ENCODE measurements at places on chromosomes 5 and 9.

DNA sequence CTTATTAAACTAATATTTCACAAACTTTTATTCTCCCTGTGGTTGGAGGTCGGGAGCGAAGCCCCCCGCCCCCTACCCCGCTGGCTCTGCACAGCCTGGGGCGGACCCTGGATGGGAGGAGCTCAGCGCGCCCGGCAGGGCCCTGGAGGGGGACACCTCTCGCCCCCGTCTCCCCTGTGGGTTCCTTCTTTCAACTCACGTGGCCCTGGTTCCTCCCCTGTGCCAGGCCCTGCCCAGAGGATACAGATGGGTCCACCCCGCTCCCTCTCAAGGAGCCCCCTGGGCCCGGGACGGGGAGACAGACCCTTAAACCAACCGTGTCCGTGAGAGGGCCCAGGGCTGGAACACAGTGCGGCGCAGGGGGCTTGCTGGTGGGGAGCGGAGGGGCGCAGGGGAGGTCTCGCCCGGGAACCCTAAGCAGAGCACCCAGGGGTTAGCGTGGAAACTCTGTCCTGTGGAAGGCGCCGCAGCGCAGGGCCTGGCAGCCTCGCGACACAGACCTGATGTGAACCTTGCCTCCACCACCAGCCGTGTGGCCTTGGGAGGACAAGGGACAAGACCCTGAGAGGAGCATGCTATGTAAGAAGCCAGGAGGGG, 103.7 kb upstream of the MVB12B start:
- DNase-seq = no peak

- no peak for DNase-seq
These were observed 56.6 kb downstream of the NDUFS4 start for GRCh38 chr5:53616939-53617549.

- DNase-seq = peak; percentile 42
These were observed 904 bp downstream of the RPL12 start for GRCh38 chr9:127450243-127450760.

- no peak for DNase-seq
These were observed 71.1 kb upstream of the NFIL3 start for GRCh38 chr9:91494751-91495150.

DNA sequence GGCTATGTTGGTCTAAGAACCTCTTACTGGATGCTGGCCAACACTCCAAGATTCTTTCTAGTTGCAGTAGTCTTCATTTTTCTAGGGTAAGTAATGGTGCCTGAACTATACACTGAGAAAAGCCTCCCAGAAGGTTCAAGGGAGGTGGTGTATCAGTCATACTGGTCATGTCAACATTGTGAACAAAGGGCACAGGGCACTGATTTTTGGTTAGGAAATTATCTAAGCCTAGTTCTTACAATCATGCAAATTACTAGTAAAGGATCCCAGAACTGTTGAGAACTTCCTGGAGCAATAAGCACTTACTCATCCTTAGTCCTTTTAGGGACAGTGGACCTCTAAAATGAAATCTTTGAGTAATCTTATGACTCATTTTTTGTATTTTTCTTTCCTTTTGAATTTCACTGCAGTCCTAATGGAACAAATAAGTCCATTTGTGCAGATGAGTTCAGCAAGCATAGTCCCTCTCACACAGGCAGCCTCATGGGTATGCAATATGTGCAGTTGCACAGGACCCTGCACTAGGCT, 21.1 kb upstream of the CDC42SE2 start:
- no peak for DNase-seq

GRCh38 chr9:1025131-1025530, 25.0 kb upstream of the DMRT2 start:
- DNase-seq = no peak

DNA sequence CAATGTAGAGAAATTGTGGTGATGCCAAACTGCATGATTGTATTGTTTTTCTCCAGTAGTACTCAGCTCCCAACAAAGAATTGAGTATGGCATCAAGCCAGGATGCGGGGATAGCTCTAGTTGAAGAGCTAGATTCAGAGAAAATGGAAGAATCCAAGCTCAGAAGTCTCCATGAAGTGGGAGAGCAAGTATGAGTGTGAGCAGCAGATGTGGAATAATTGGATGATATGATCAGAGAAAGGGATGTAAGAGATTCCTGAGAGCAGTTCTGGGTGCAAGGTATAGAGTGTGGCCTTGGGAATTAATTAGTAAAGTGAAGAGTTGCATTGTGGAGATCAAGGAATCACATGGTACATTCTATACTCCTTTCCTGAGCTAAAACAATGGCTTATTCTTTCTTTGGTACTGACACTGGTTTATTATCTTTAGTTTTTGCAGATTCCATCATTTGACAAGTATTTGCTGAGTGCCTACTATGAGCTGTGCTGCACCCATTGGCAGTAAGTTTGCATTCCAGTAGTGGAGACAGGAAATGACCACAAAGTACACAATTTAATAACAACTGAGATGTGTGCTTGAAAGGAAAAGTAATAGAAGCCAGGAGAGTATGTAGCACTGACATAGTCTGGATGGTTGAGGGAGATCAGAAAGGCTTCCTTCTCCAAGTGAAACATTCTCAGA, 177.1 kb downstream of the CPLANE1 start:
- peak; percentile 11 for DNase-seq

GRCh38 chr5:60020457-60020856, 126.9 kb upstream of the PDE4D start:
- DNase-seq = no peak

DNA sequence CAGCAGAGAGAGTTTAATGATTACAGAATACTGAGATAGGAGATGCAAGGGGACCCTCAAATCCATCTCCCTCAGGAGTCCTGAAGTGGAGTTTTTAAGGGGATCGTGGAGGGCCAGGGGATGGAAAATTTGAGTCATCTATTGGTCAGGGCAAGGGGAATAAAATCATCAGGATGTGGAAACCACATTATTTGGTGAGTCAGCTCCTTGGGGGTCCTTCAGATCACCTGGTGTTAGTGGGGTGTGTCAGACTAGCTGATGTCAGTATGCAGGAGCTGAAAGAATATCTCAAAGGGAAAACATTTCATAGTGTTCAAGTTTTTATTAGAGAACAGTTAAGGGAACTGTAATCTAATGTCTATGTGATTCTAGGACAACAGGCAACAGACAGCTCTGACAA, 183.0 kb upstream of the FTMT start:
- no peak for DNase-seq

DNA sequence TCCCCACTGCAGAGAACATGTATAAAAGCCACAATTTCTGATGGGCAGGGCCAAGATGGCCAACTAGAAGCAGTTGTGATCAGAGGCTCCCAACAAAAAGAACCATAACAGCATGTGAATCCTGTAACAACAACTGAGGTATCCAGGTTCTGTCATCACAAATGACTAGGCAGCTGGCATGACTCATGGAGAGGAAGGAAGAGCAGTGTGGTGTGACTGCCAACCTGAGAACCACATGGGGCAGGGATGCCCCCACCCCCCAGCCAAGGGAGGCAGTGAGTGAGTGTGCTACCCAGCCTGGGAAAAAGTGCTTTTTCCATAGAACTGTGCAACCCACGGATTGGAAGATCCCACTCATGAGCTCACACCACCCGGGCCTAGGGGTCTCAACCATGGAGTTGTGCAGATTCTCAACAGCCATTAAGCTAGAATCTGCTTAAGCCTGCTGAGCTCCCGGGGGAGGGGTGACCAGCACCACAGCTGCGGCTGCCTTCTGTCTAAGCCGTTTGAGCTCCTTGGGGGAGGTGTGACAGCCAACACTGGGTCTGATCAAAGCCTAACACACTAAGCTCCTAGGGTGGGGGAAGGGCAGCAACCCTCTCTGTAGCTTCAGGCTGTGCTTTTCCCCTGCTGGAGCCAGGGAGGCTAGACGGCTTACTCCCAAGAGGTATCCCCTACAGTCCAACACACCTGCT, 80.1 kb upstream of the DMAC1 start:
- no peak for DNase-seq

DNA sequence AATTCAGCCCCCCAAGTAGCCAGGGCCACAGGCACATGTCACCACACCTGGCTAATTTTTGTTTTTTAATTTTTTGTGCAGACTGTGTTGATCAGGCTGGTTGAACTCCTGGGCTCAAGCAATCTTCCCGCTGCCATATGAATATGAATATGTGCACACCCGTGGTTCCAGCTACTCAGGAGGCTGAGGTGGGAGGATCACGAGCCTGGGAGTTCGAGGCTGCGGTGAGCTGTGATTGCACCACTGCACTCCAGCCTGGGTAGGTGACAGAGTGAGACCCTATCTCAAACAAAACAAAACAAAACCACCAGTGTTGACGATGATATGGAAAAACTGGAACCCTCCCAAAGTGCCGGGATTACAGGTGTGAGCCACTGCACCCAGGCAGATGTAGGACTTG, 32.0 kb downstream of the EHMT1 start:
- DNase-seq = no peak

- no peak for DNase-seq
These were observed 22.9 kb upstream of the SPATA31E1 start for GRCh38 chr9:87859786-87860185.

DNA sequence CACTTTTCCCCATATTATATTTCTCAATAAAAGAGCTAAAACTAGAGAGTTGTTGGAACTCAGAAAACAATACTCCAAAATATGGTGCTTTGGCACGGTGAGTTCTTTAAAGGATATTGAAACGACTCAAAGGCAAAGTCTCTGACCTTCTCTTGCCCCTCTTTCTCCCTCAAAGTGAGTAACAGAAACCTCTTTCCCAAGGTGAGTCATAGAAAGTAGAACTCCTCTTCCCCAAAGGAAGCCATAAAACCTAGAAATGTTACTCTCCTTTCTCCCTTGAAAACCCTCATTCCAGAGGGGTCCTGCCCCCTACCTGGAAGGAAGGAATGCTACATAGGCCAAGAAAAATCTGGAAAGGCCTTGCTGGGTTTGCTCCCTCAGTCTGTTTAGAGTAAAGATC, 47.5 kb downstream of the RAPGEF6 start:
- DNase-seq = no peak

GRCh38 chr5:117417501-117417900, 842.9 kb upstream of the SEMA6A start:
- DNase-seq = no peak

DNA sequence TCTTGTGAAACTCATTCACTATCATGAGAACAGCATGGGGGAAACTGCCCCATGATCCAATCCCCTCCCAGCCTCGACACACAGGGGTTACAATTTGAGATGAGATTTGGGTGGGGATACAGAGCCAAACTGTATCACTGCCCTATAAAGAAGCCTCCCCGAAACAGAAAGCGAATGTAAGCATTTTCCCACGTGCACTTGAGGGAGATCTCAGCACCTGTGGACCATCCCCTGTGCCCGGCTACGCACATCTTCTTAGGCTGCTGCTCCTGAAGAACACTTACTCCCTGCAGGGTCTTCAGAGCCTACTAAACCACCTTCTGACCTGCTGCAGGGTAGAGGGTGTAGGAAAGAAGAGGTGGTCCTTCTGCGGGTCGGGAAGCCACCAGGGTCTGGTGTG, 410.2 kb upstream of the IRX2 start:
- no peak for DNase-seq

DNA sequence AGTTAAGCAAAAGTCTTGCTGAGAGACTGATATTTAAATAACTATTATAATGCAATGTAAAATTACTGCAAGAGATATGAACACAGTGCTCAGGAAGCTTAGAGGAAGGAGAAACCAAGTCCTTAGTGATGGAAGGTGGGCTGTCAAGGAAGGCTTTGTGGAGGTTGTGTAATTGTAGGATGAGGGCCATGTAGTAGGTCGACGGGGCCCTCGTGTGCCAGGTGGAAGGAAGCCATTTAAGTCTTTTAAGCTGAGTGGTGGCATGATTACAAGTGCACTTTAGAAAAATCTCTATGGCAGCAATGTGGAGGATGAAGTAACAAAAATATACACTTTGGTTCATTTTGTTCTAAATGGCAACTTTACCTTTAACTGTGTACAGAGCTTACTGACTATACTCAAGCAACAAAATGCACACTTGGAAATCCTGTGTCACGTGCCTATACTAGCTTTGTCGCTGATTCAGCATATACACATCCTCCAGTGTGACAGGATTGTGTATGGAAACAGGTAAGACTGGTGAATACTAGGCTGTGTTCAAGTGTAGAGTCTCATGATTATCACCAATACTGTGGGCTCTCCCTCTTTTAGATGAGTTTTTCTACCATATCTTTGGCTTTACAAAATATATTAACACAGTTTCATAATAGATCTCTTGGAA, 78.6 kb downstream of the TMC1 start:
- no peak for DNase-seq

- DNase-seq = no peak
These were observed 37.2 kb downstream of the MRPS27 start for GRCh38 chr5:72282878-72283277.

DNA sequence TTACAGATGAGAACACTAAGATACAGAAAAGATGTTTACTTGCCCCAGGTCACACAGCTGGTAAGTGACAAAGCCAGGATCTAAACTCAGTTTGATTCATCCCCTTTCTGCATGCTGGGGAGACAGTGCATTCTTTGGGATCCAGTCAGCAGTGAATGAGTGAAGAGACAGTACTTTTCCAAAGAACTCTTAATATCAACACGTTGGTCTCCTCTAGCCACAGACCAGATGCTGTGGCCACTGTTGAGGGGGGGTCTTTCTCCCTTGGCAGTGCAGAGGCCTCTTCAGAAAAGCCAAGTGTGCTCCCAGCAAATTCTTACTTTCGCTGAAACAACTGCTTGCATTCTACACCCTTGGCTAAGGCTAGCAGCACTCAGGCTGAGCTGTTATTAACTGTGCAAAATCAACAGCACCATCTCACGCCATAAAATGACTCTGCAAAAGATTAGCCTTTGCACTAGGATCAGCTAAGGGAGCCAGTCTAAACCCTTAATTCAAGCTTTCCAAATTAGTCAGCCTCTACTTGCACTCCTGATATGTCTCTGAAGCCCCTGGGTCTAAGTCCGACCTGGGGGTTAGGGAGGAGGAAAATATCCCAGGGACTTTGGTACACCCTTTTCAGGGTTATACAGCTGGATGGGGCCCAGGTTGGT, 4.8 kb upstream of the TMEM171 start:
- no peak for DNase-seq

Data from posterior cingulate gyrus (tissue), 11 donors.